ENCODE measurements at places on chromosomes 1 and 21.

DNA sequence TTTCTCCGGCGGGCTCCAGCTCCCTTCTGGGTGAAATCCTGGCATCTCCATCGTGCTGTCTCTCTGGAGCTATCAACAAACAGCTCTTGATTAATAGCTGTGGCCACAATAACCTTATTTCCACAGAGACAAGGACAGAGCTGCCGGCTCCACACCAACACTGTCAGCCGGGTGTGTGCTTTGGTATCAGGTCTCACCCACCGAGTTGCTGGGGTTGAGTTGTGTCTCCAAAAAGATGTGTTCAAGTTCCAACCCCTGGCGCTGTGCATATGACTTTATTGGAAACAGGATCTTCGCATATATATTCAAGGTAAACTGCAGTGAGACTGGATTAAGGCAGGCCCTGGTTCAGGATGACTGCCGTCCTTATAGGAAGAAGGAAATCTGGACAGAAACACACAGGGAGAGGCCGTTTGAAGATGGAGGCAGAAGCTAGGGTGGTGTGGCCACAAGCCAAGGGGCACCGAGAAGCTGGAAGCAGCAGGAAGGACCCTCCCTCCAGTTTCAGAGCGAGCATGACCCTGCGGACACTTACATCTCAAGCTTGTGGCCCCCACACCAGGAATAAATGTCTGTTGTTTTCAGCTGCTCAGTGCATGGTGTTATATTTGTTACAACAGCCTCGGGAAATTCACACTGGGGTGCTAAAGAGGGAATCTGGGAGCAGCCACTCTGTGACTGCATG is 88.4 kb upstream of the TMPRSS2 start:
- no peak for DNase-seq

DNA sequence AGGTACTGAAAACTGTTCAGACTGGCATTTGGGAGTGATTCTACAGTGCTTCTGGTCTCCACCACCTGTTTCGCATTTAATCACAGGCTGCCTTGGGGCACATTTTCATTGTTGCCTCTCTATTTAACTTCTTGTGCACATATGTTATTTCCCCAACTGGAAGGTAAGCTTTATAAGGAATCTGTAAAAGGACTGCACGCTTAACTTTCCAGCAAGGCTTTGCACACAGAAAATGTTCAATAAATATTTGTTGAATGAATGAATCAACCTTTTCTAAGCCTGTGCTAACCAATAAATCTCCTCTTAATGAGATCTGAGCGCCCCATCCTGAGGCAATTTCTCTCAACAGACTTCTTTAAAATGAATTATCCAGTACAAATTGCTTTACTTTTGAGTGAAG is 84.3 kb upstream of the ARHGAP29 start:
- DNase-seq: no peak

DNA sequence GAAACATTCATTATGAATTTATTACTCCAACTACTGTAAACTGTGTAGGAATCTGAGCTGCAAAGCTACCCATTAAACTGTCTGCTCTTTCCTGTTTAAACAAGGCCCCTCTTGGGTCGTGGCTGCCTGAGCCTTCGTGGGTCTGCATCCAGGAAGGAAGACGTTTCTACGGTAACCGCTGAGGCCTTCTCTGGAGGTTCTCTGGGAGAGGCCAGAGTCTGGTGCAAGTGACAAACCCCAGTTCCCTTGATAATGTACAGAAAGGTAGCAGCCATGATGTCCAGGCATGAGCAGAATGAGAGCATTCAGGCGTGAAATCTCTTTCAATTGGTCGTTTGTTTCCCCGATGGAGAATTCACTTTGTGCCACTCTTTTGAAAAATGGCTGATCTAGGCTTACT is 350.2 kb downstream of the PLPP3 start:
- DNase-seq: no peak

- no peak for DNase-seq
Observed at GRCh38 chr1:154925335-154926170, 11.0 kb downstream of the PMVK start.

DNA sequence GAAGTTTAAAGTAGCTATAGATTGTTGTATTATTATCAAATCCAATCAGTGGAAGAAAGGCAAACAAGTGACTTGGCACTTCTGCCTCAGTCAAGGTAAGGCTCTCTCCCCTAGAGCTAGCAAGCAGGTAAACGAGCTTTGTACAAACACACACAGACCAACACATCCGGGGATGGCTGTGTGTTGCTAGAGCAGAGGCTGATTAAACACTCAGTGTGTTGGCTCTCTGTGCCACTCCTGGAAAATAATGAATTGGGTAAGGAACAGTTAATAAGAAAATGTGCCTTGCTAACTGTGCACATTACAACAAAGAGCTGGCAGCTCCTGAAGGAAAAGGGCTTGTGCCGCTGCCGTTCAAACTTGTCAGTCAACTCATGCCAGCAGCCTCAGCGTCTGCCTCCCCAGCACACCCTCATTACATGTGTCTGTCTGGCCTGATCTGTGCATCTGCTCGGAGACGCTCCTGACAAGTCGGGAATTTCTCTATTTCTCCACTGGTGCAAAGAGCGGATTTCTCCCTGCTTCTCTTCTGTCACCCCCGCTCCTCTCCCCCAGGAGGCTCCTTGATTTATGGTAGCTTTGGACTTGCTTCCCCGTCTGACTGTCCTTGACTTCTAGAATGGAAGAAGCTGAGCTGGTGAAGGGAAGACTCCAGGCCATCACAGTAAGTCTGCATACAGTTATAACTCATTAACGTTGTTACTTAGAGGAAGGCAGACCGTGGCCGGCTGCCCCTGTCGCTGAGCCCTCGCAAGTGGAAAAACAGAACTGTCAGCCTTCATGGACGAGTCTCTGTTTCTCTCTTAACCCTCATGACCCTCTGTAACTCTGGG is at the start of gene PALMD:
Gene PALMD (plus strand): TSS at position 415 of the 833 bp plus-strand sequence. CDS start 205 bp downstream, at position 620.
- no peak for DNase-seq

DNA sequence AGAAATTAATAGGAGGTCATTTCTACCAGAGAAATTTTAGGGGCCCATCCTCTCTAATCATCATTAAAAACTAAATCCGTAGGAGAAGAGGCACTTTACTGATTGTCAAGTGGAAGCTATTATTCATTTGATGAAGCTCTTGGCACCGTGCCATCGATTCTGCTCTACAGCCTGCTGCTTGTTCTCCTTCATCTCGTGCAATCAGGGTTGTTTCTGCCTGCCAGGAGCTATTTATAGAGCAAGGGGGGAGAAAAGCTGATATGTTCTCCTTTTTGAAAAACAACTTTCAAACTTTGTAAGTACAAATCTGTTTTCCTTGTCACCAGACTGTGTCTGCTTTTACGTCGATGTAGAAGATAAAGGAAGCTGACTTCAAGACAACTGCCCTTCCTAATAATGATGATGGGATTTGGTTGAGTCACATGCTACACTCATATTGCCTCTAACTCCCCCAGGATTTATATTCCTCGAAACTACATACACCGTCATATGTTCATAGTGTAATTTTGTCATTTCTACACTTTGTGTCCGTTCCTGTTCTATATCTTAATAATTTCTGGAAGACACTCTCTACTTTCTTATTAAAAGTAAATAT is 169.6 kb upstream of the LHX8 start:
- no peak for DNase-seq

DNA sequence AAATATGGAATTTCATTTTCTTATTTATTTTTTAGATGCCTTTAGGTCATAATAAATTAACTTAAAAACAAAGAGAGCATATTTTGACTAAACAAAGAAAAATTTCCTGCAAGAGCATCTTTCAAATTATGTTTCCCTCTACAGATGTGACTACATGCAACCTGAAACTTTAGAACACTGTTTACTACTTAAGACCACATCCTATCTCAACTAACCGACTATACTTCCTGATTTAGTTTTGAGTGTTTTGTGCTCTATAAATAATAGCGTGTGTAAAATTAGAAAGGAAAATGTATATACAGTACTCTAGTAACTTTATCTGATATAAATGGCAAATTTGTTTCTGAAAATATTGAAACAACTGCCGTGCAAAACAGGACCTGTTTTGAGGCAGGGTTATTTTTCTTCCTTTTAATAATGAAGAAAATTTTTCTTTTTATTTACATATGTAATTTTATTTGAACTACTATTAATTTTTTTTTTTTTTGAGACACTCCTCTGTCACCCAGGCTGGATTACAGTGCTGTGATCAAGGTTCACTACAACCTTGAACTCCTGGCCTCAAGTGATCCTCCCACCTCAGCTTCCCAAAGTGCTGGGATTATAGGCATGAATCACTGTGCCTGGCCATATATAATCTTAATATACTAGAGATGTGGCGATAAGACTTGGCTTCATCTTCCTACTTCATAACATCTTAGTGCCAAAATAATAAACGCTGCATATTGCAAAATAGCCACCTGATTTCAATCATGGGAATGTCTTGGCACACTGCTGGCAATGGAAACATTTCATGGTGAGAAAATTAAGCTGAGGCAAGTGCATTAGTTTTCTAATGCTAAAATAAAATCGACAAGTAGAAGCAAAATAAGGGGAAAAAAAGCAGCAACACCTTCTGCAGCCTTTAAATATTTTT is 12.3 kb downstream of the ZRANB2 start:
- no peak for DNase-seq

DNA sequence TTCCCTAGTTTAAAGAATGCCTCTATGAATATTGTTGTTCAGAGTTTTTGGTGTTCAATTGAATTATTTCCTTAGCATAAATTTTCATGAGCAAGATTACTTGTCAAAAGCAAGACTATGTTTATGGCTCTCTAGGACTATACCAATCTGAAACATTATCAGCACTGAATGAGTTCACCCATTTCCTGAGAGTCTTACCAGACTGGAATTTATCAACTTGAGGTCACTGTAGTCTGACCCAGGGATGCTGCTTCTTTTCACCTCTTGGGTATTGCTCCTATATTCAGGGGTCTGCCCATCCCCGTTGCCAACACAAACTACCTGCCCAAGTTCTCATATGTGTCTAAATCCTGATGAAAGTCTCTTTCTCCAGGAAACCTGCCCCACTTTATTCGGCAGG is 42.6 kb downstream of the OPTC start:
- DNase-seq: no peak

DNA sequence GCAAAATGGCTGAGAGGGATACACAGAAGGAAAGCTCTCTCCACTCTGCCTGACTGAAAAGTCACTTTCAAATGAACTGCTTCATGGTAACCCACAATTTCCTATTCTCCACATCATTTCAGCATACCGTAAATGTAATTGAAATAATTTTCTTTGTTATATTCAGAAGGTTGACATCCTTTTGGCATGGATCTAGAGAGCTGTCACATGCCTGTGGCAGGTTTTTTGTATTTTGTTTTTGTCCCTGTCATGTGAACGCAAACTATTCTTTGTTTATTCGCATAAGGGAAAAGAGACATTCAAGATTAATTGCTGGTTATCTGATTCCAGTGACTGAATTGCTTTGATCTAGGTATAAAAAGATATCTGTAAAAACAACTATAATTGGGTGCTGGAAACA is 1808.1 kb downstream of the NCAM2 start:
- DNase-seq: no peak

GRCh38 chr1:235825229-235825628 is 41.5 kb downstream of the LYST start:
- DNase-seq: no peak

DNA sequence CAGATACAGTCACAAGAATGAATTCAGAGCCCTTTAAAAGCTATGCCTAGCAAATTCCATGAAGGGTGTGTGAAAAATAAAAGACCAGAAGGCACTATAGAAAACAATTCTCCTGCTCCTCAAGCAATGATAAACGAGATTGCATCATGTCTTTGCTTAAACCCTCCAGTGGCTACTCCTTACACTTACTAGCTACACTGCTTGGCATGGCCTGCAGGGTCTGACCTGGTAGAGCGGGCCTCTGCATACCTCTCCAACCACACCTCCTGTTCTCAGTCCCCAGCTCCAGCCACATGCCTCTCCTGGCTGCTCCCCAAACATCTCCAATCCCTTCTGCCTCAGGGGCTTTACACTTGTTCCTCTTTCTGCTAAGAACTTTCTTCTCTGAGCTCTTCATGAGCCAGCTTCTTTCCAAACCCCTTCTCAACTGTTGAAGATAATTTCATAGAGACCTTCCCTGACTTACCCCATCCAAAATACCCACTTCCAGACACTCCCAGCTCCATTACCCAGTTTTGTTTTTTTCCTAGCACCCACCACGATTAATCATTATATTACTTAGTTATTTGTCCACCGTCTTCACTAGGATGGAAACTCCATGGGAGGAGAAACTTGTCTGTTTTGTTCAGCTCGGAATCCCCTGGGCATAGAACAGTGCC is 11.2 kb upstream of the CREG1 start:
- no peak for DNase-seq

DNA sequence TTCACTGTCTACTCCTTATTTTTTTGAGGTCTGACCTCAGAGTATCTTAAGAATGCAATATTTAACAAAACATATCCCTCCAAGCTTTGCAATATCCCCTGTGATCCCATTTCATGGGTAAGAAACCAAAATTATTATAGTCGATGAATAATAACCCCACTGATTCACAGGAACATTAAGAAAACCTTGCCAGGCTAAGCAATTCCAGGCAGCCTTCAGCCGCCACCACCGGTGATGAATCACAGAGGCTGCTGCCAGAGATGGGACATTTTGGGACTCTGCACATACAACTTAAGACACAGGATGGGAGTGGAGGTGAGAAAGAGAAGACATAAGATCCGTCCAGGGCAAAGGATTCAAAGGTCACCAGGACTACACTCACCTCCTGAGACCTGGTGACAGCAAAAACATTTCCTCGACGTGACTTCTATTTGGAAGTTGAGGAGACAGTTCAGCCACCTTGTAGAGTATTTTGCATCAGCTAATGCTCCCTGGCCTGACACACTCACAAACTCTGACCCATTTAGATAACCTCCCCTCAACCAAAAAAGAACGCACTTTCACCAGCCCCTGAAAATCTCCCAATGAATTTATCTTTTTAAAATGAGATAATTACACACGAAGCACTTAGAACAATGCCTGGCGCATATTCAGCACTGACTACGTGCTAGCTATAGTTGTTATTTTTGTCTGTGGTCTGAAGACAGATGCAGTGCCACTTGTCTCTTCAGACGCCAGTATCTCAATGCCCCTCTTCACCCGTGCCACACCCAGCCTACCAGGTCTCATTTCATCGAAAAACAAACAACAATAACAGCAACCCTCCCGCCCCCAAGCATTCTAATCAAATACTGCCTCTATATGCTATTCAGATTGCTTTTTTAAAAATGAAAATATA is 17.8 kb upstream of the OVAAL start:
- DNase-seq: no peak

- no peak for DNase-seq
Observed at GRCh38 chr1:39165049-39165448, 39.4 kb upstream of the MACF1 start.

All from stimulated activated naive CD4-positive, alpha-beta T cell treated with Interleukin-2 at 50 U/mL for 16 hours (primary cell).